ENCODE measurements at places on chromosomes 4 and X.

DNA sequence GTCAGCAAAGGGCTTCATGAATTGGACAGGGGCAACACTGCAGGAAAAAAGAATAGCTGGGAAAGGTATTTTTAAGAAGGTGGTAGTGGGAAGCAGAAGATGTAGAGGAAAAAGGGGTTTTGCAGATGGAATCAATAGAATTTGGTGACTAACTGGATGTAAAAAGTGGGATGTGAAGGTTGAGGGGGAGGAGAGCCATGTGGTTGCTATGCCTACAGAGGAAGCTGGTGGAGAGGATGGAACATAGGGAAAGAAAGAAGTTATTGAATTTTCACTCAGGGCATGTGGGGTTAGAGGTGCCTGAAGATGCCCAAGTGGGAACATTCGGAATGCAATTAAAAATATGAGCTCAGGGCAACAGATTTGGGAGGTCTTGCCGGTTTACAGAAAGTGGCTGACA lies 33.0 kb downstream of the REELD1 start:
- no peak for DNase-seq

- no peak for DNase-seq
Observed at GRCh38 chrX:107902721-107903120, 77.1 kb downstream of the MID2 start.

DNA sequence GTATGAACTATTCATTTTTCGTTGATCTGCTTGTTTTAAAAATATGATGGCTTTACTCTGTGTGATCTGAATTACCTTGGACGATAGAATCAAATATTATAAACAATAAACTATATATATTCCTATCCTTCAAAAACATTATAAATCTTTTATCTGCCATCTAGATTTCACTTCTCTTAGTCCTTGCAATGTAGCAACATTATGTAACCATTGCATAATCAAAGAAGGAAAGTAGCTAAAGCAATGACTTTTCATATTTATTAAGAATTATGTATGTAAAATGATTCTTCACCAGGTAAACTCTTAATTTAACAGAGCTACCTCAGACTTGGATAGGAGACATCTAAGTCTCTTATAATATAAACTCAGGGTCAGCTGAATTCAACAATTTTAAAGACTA lies 210.5 kb downstream of the ADAMTS3 start:
- no peak for DNase-seq

GRCh38 chrX:42443267-42443666 lies 334.7 kb downstream of the PPP1R2C start:
- DNase-seq, result no peak

All from CD4-positive, alpha-beta T cell treated with Interleukin-12 subunit alpha and Interleukin-12 subunit beta, for 1 hour (primary cell).